ENCODE measurements at places on chromosomes 1 and 21.

DNA sequence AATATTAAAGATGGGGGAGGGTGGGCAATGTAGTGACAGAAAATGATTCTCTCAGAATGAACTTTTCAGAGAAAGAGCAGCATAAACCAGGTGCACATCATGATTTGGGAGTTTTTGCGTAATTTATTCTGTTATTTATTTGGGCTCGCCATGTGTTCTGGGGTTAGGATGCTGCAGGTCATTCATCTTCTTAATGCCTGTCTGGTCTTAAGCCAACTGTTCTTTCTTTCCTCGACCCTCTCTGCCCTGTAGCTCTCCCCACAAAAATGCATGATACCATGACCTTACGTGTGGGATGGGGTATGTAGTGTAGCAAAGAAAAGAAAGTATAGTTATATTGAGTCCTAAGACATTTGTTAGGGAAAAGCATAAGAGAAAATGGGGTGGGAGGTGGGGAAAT lies 12.3 kb upstream of the TARS2 start:
- DNase-seq = no peak

GRCh38 chr1:104322131-104322530 lies 572.4 kb downstream of the AMY1C start:
- no peak for DNase-seq

GRCh38 chr1:246219508-246220030 lies 287.5 kb downstream of the SMYD3 start:
- DNase-seq = no peak

DNA sequence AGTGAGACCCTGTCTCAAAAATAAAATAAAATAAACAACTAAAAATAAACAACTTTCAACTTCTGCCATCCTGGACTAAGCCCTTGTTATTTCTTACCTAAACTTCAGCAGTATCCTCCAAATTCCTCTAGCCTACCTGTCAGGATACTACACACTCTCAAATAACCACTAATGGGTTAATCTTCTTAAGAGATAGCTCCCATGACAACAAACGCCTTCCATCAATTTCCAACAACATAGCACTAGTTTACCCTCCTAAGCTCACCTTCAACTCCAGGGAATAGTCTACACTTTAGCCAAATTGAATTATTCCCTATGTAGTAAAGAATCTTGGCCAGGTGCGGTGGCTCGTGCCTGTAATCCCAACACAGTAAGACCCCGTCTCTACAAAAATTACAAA lies 11.3 kb downstream of the AUNIP start:
- DNase-seq = no peak

DNA sequence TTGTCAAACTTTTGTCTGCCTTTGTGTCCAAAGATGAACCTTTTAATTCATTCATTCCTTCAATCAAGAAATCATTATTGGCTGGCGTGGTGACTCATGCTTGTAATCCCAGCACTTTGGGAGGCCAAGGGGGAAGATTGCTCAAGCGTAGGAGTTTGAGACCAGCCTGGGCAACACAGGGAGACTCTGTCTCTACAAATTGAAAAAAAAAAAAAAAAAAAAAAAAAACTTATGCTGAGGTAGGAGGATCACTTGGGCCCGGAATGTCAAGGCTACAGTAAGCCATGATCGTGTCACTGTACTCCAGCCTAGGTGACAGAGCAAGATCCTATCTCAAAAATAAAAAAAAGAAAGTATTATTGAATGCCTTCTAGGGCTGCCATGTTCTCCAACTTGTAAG lies 51.3 kb upstream of the CXADR start:
- DNase-seq = no peak

DNA sequence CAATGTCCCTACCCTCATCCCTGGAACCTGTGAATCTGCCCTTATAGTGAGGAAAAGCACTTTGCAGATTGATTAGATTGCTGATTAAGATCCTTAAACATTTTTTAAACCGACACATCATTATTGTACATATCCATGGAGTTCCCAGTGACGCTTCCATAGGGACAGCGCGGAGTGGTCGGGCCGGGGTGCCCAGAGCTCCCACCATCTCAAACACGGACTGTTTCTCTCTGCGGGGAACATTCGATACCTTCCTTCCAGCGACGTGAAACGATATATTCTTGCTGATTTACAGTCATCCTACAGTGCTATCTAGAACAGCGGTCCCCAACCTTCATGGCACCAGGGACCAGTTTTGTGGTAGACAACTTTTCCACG lies 4.0 kb downstream of the KRTAP10-12 start:
- no peak for DNase-seq

DNA sequence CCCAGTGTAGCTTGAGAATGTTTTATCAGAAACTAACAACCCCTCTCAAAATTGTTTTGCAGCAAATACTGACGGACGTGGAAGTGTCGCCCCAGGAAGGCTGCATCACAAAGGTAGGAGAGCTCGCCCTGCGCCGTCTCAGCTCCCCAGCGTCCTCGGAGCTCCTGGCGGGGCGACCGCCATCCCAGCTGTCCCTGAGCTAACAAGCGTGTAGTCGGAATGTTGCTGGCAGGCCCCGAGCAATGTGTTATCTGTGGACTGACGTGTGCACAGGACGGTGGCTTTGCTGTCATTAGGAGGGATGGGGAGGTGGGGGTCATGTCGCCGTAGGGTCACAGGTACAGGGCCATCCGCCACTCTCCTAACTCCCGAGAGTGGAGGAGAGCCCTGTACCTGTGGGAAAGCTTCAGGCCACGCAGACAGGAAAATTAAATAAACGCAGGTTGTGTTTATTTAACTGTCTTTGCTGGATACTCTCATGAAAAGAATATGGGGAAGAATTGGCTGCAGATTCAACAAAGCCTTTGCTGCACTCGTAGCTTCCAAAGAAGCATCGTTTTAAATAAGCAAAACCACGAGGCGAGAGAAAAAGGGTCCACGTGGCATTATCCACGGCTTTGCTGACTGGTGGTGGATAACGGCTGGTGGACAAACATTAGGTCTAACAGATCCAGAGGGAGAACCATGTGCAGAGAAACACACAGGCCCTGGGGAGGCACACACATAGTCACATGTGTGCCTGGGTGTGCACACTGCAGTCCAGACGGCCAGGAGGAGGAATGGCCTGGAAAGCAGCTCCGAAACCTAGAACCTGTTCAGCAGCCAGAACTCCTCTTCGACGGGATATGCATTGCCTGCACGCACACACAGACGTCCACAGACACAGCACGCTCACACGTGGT lies 175.3 kb downstream of the PRDM16 start:
- no peak for DNase-seq
